ENCODE measurements at places on chromosomes 12 and 14.

- DNase-seq = no peak
Observed at GRCh38 chr14:32703183-32703621, 235.5 kb upstream of the NPAS3 start.

GRCh38 chr12:113397497-113398197 is 6.0 kb downstream of the SDS start:
- DNase-seq = no peak

GRCh38 chr12:131827961-131828534 is at the start of gene MMP17:
Gene MMP17 (plus strand): TSS chr12:131828393. CDS start chr12:131828495, 102 bp downstream.
- peak; percentile 26 for DNase-seq

- no peak for DNase-seq
Observed at GRCh38 chr14:101763941-101764709, 2.6 kb downstream of the PPP2R5C start.

DNA sequence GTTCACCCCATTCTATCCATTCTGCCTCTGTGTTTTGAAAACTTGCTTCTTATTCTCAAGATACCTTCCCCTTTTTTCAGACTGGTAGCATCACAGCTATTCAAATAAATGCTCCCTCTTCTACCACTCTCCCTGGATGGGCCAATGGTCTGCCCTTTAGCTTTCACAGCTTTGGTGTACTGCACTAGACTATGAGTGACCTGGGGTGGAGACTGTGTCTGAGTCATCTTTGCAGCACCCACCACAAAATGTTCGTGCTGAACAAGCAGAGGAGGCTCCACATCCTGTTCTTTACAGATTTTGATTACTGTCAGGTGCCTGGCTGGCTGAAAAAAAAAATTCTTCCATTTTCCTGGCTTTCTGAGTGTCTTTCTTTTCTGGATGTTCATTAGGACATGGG is 1104.1 kb upstream of the TMEM132C start:
- DNase-seq = peak; percentile 63

DNA sequence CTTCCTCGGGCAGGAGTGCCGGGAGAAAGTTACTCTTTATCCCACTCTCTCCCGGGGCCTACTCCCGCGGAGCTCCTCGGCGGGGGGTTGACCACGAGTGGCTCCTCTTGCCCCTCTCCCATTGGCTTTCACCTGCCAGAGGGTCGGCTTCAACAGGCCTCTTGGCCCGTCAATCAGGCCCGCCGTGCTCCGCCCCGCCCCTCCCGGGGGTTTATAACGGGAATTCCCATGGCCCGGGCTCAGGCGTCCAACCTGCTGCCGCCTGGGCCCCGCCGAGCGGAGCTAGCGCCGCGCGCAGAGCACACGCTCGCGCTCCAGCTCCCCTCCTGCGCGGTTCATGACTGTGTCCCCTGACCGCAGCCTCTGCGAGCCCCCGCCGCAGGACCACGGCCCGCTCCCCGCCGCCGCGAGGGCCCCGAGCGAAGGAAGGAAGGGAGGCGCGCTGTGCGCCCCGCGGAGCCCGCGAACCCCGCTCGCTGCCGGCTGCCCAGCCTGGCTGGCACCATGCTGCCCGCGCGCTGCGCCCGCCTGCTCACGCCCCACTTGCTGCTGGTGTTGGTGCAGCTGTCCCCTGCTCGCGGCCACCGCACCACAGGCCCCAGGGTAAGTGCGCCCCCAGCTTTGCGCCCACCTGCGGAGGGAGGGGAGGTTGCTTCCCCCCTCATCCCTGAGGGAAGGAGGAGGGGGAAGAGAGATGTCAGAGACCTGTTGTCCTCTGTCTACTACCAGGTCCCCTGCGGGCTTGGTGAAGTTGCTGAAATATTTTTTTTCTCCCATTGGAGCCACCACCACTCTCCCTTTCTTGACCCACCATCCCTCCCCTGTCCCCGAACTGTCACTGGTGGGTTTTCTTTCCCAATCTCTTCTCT is at the start of gene SMOC1:
Gene SMOC1 (plus strand): TSS at position 242 of the 869 bp plus-strand sequence. CDS start 263 bp downstream, at position 505.
- DNase-seq = no peak

GRCh38 chr14:69675877-69676416 is 64.6 kb downstream of the SUSD6 start:
- DNase-seq = no peak

DNA sequence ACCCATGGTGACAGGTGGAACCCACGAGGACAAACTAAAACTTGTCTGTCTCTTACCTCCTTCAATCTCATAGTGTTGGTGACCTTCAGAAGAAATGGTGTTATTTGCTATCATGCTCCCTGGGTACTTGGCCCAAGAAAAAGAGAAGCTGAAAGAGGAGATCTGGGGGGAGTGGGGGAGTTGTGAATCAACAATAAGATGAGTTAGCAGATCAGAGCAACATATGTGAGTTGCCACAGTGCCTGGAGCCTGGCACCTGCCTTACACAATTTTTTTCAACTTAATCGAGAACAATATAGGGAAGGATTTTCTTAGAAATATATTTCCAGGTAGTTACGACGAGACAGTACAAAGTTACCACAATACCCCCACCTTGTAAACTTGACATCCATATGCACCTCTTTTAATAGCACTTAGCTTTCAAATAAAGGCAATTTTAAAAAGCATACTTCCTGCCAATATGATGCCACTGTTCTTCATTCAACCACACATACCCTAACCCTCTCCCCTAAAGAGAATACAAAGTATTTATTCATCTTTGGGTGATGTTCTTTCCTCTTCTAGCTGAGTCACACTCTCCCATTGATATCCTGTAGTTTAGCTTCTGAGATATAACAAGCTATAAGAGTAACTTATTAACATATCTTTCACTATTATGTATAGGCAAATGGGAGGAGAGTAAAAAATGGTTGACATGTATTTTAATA is 424.1 kb upstream of the OR4E1 start:
- no peak for DNase-seq

DNA sequence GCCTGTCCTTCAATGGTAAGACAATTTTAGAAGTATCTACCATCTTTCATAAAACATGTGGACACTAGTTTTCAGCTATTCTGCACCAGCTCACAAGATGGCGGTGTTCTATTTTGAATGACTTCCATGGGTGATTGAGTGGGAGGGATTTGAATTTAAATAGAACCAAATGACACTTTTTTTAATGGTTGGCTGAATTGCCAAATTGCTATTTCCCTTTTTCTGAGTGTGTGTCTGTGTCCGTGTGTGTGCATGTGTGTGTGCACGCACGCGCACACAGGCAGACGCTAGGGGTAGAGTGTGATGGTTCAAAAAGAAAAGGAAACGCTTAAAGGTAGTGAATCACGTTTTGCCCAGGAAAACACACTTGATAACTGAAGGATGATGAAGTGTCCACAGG is 362.6 kb downstream of the DAD1 start:
- DNase-seq = peak; percentile 36

DNA sequence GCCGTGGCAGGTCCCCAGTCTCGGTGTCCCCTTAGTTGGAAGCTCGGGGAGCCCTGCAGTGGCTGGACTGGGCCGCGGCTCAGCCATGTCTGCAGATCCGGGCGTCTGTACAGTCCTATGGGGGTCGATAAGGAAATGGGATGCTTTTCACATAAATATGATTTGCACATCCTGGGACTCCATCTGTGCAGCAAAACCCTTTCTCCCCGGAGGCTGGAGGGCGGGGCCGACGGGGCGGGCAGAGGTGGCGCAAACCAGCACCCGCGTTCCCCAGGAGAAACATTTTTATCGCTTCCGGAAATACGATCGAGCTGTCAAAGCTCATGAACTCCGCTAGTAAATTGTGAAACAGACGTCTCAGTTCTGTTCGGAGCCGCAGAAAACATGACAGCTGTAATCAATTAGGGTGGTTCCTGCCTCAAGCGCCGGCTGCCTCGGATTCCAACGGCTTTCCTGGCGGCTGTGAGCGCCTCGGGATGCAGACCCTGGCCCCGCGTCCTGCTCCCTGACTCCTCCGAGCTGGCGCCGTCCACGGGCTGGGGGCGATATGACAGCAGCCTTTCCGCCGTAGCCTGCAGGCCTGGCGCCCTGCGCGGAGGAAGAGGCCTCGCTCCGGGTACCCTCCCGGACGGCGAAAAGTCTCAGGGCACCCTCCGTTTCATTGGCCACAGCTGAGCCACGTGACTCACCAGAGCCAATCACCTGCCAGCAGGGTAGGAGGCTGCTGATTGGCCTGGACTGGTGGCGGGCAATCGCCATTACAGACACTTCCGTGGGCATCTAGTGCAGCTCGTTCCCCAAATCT is 23.0 kb downstream of the DIO3 start:
- DNase-seq = peak; percentile 10

DNA sequence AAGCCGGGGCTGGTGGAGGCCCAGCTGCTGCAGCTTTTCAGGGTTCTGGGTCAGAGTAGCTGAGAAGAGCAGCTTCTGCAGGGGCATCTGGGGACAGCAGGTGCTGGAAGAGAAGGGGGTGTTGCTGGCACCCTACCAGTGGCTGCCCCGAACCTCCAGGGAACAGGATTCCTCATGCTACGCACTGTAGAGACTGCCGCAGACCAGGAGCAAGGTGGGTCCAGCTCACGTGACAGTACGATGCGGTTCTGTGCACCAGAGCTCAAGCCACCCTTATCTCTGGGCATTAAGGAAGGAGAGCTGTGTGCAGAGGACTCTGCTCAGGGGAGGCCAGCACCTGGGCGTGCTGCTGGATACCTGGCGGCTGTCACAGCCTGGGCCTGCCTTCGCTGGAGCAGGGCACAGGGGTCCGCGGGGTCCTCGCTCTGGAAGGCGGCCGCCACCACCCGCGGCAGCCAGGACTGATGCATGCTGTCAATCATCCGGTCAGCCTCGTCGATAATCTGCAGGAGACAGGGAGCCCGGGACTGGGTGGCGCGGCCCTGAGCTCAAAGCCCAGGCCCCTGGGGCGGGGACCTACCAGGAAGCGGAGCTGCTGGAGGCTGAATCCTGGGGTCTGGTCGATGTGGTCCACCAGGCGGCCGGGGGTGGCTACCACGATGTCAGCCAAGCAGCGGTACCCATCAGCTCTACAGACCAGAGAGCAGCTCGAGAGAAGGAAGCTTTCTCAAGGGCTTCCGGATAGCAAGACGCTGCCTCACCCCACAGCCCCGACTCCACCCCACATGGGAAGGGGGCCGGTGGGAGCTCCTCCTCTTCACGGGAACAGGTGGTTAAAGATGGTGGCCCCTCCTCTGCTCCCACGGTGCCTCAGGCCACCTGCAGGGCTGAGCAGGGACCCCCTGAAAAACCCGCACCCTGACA is 2.9 kb downstream of the DDX51 start:
- no peak for DNase-seq

DNA sequence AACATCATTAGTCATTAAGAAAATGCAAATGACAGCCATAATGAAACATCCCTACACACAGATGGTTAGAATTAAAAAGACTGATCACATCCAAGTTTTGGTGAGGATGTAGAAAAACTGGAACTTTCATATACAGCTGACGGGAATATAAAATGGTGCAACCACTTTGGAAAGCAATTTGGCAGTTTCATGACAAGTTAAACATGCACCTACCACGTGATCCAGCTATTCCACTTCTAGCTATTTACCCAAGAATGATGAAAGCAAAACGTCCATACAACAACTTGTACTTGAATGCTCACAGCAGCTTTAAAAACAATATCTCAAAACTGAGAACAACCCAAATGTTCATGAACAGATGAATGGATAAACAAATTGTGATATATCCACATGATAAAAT is 77.9 kb upstream of the AVPR1A start:
- DNase-seq = no peak

DNA sequence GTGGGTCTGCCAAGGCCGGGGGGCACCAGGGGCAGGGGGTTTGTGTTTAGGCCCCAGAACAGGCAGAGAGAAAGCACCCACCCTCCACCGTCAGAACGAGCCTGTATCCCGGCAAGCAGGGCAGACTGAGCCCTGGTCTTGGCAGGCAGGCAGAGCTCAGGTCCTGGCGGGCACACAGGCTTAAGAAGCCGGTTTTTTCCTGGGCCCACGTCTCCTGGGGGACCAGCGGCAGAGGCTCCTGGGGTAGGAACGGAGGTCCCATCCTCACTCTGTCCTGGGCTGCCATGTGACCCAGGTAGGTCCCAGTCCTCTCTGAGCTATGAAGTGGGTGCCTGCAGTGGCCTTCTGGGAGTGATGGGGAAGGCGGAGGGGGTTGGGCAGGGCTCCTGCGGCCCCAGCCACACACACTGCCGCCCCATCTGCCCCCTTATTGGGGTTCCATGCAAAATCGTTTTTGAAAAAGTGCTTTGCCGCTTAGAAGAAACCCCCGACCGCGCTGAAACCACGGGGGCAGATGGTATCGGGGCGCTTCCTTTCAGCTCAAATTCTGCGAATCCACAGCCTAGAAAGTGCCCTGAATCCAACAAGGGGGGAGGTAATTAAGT is 24.2 kb downstream of the SH2B3 start:
- peak; percentile 70 for DNase-seq

- DNase-seq = no peak
Observed at GRCh38 chr12:69497308-69498026, 27.3 kb downstream of the FRS2 start.

DNA sequence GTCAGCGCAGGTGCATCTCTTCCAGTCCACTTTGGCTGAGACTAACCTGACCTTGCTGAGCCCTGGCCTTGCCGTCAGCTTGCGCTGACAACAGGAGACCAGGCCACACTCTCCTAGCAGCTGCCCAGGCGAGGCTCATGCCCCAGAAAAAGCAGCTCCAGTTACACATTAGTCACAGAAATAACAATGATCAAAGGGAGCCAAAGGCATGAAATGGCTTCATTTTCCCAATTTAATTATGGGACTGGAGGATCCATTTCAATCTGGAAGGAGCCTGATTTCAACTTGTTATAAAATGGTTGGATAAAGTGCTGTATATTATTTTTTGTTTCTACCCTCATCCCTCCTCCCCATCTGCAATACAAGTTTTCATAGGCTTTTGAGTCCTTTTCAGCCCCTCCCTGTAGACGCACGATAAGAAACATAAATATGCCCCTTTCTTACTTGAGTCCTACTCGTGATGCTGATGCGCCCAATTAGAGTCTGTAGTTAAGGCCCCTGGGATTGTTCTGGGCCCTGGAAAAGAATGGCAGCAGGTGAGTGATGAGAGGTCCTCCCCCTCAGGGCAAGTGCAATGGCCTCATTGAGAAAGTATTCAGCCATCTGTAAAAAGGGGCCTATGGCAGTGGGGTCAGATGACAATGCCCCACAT is 376.0 kb downstream of the C12orf75 start:
- no peak for DNase-seq

- peak; percentile 75 for DNase-seq
Observed at GRCh38 chr14:24310646-24311604, at the start of gene LTB4R. Gene LTB4R (plus strand): TSS chr14:24311502. CDS start chr14:24315652, 4,150 bp downstream.

GRCh38 chr12:50984586-50985298 is 32.4 kb downstream of the HIGD1C start:
- DNase-seq = no peak

Measured in CD4-positive, alpha-beta T cell treated with Interleukin-17A for 4 hours (primary cell).